ENCODE measurements at places on chromosomes 4 and X. TPM values are rescaled to one million over a fixed set of nuclear protein-coding genes. Genes with fewer than 3 reads are reported as not detected.

GRCh38 chr4:24417206-24417605 is 167.1 kb downstream of the DHX15 start:
- no peak for DNase-seq

GRCh38 chr4:54696649-54697048 is 38.9 kb downstream of the KIT start:
- DNase-seq, result no peak

GRCh38 chr4:177008071-177008835 is 215.5 kb upstream of the VEGFC start:
- DNase-seq, result no peak

- DNase-seq, result no peak
Measured at GRCh38 chrX:22486296-22486695, 213.6 kb downstream of the CBLL2 start.

GRCh38 chr4:8320386-8320750 is 50.8 kb downstream of the HTRA3 start:
- DNase-seq, result peak; percentile 36

- DNase-seq, result no peak
Measured at GRCh38 chr4:24576276-24576675, 8.1 kb downstream of the DHX15 start.

DNA sequence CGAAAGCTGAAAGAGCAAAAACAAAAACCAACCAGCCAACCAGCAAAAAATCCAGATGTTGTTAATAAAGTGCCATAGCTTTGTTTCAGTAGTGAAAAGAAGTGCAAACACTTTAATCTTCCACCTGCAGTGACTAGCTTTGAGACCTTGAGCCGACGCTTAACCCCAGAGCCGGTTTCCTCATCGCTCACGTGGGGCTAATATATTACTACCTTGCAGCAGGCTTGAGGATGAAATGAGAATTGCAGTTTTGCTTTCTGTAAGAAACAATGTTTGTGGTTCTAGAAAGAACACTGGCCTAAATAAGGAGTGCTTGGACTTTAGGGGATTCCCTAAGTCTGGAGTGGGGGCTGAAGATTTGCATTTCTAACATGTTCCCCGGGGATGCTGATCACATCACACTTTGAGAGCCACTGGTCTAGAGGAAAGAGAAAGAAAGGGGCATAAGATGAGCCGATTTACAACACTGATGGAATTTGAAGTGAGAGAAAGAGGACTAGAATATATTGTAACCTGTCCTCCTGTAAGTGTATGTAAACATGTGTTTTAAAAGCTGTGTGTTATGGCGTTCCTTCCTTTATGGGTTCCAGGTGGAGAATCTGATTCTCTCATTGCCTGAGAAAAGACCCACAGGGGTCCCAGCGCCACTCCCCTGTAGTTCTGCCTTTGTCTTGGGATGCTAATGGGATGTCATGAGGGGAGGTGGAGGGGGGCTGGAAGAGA is 1.4 kb downstream of the FGF2 start:
- no peak for DNase-seq

DNA sequence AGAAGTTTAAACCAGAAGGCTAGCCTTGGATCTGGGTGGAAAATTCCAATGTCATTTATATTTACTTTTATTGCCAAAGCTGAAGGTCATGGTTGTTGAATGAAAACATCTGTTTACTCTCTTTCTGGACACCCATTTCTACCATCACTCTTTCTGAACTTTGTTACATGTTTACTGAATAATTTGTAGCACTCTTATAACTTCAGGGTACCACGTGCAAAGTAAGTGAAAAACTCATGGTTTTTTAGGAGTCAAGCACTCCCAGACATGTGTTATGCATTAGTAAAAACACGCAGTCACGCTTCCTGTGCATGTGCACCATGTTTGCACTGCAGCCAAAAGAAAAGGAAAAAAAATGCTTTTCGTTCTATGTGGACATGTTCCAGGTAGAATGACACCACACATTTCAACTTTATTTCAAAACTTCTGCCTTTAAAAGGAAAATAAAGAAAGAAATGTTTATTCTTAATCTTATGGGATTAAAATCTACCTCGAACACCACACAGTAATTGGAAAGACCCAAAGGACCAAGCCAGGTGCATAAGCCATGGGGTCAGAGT is 31.4 kb upstream of the ADH1C start:
- peak; percentile 44 for DNase-seq

LIN54 gene
- total RNA-seq, result 7.4 TPM

GRCh38 chr4:183828839-183829238 is 76.3 kb upstream of the STOX2 start:
- no peak for DNase-seq

VCX2 gene
- not detected for total RNA-seq

DNA sequence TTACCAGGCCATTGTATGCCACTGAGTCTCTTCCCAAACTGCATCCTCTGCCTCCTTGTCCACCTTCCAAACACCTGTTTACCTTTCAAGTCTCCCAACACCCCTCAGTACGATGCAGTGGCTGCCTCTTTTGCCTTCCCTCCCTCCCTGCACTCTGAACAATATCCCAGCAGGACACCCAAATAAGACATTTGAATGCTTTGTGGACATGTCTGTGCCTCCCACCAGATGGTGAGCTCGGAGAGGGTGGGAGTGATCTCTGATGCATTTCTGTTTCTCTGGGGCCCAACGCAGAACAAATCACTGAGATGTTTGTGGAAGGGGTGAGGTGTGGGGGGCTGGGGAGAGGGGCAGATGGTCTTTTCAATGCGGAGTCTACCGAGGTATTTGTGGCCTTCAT is 33.4 kb downstream of the PJA1 start:
- no peak for DNase-seq

GRCh38 chr4:154822775-154823174 is 41.7 kb downstream of the RBM46 start:
- no peak for DNase-seq

- no peak for DNase-seq
Measured at GRCh38 chr4:256492-256891, 48.8 kb downstream of the ZNF732 start.

DNA sequence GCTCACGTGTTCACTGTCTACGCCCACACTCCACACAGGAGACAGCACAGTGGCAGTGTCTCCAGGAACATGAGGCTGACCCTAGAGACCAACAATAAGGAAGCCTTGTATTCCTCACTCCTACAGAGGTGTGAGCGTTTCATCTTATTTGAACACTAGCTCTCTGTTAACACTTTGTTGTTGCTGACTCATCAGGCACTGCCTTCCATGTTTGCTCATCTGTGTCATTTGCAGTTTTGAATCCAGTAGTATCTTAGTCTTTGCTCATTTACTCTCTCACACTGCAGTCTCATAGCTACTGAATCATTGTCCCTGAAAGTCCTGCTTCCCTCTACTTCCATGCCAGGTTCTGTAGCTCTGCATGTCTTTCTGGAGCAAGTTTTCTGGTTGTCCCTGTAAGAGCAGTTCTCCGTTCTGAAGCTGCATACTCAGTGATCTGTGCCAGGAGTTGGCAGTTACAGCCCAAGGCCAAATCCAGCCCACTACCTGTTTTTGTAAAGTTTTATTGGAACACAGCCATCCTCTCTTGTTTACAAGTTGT is 80.3 kb upstream of the DCLK2 start:
- no peak for DNase-seq

TLR3 gene
- 4.6 TPM for total RNA-seq

STAP1 gene
- not detected for total RNA-seq

GRCh38 chr4:148210661-148211060 is 231.6 kb downstream of the NR3C2 start:
- DNase-seq, result no peak

GRCh38 chrX:19555236-19555635 is 39.9 kb upstream of the MAP3K15 start:
- no peak for DNase-seq

ESX1 gene
- total RNA-seq, result not detected

- DNase-seq, result no peak
Measured at GRCh38 chr4:101753721-101754120, 36.8 kb upstream of the BANK1 start.

BANK1 gene
- 0.24 TPM for total RNA-seq

DNA sequence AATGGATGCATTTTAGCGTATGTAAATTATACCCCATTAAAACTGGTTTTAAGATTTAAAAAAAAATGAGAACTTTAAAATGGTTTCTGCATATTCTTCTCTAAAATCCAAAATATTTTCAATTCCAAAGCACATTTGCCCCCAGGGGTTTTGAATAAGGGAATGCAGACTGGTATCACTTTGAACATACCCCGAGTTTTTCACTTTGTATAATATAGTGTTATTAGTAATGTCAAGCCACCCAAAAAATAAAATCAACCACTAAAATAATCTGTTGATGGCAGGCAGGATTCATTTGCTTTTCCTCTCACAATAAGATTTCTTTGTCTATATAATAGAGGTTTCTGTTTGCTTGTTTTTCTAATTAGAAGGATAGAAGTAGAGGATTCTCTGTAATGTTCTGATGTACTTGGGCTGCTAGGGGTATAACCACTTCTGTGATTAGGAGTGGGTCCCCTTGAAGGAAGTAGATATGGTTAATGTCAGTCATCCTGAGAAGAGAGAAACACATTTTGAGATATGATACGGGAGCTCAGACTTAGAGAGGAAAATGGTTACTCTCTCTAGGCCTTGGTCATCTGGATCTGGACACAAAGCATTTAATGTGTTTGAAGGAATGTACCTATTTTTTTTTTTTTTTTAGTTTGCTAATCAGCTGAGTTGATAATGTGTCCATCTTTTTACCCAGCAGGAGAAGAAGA is 9.3 kb upstream of the LIN54 start:
- no peak for DNase-seq

GRCh38 chrX:7372825-7373525 is 225.0 kb upstream of the PUDP start:
- DNase-seq, result no peak

GRCh38 chr4:140806163-140806562 is 50.0 kb upstream of the TBC1D9 start:
- no peak for DNase-seq

DNA sequence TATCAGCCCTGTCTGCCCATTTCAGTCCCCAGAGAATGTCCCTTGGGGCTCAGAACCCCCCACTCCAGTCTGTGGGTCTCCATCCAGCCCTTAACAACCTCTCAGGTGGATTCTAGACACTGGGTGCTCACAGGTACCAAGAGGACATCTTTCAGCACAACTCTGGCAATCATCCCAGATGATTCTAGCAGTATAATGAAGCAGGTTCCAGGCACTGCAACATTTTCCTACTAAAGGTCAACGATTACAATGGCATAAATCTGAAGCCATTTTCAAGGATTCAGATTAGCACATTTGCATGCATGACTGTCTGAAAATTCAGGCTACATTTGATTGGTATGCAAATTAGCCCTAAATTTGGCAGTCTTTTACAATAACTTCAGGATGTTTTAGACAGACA is 10.0 kb downstream of the SLC2A9 start:
- no peak for DNase-seq

RADX gene
- 0.97 TPM for total RNA-seq

DNA sequence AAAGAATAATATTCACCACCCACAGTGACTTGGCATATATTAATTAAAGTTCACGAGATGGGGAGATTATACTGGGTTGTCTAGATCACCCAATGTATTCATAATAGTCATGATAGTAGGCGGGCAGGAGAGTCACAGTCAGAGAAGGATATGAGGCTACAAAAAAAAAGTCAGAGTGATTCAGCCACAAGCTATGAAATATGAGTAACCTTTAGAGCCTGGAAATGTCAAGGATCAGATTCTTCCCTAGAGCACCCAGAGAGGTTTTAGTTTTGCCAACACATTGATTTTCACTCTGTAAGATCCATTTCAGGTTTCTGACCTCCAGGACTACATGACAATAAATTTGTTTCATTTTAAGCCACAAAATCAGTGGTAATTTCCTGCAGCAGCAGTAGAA is 501.9 kb downstream of the GABRG1 start:
- no peak for DNase-seq

CPEB2 gene
- 26.2 TPM for total RNA-seq

DNA sequence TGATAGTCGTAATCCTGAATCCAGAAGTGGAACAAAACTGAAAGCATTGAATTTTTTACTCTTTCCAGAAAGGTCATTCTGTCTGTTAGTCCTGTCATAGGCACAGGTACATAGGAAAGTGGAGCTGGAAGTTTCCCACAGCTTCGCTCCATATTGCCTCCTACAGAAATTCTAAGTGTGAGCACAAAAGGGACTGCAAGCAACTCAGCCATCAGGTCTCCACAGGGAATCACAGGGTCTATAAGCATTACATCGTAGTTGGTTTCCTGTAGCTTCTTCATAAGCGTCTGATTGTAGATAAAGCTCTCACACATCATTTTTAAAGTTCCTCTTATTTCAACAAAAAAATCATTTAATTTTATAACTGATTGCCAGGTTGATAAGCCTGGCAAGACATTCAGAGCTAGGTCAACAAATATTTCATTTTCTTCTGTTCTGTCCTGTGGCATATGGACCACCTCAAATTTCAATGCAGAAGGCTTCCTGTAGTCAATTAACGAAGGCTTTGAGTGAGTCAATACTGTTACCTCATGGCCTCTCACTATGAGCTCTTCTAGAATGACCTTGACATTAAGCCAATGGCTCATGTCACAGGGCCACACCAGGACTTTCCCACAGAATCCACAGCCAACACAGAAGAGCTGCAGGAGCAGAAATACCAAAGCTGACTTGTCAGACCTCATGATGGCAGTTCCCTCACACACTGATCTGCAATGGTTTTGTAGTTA is at the start of gene UGT2A3:
Gene UGT2A3, minus strand, starts transcription at position 727 of the 728 bp plus-strand sequence. Its CDS starts 44 bp downstream, at position 683.
- DNase-seq, result no peak

DNA sequence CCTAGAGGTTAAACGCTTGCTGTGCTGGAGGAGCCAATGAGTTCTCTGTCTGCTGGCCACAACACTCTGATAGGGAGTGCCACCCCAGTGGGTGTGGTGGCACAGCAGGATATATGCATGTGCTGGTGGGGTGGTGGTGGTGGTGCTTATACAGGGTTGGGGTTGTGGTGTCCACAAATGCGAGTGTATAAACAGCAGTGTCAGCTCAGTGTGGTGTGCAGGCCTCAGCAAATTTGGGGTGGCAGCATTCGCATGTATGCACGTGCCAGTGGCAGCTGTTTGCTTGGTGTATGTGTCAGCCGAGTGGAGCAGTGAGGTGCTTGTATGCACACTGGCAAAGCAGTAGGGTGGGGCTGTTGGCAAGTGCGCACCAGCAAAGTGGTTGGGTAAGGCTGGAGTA is 157.4 kb downstream of the FAM47A start:
- no peak for DNase-seq

DNA sequence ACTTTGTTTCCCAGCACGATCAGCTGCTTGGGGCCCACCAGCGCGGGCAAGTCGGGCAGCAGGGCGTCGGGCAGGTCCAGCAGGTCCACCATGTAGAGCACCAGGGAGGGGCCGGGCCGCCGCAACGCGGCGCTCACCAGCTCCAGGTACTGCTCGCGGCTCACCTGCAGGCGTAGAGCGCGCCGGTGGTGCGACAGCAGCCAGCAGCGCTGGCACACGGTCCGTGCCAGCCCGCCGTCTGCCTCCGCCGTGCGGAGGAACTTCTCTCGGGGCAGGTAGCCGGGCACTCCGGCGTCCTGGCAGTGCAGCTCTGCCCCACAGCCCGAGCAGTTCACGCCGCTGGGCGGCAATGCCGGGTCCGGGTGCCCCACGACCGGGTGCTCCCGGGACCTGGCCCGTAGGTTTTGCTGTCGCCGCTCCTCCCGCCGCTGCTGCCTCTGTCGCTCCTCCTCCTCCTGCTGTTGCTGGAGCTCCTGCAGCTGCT is 527 bp downstream of the NOA1 start:
- peak; percentile 64 for DNase-seq

GRCh38 chrX:120310861-120311726 is at the start of gene TMEM255A:
Gene TMEM255A, minus strand, starts transcription at chrX:120311461. Its CDS starts 152 bp downstream, at chrX:120311309.
- peak; percentile 40 for DNase-seq

SUPT20HL1 gene
- not detected for total RNA-seq

- no peak for DNase-seq
Measured at GRCh38 chr4:23768541-23768940, 121.3 kb downstream of the PPARGC1A start.

GRCh38 chr4:40087799-40088366 is 31.2 kb downstream of the N4BP2 start:
- DNase-seq, result no peak

GRCh38 chr4:141348125-141348524 is 127.4 kb downstream of the ZNF330 start:
- no peak for DNase-seq
